MV-4-11 (cell line): ENCODE measurements at places on chromosomes 11 and 22.

DNA sequence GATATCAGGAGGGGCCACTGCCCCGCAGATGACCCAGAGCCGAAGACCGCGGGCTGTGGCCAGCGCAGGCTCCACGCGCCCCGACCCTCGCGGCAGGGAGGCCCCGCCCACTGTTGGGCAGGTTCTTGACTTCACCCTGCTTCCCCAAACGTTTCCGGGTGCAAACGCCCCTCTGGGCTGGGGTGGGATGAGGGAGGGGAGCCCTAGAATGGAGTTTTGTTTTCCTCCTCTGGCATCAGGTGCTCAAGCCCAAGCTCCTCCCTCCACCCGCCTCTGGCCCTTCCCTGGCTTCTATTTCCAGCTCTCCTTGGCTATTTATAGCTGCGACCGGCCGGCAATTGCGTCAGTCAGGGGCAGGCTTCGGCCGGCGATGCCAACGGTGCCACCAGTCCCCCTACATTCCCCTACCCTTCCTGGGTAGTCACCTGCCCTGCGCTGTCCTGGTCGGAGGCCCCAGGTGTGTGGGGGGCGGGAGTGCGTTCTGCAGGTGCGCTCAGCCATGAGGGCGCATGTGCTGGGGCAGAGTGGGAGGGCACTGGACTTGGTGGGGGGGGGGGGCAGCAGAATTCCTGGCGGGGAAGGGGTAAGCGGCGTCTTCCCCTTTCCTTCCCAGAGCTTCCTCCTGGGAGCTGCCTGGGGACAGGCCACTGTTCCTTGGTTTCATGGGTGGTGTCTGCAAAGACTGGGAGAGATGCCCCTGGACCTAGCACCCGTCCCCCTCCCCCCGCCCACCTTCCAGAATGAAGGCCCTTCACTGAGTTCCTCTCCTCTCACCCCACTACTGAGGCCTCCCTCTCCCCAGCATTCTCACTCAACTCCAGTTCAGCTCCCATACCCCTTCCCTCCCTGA, 23.6 kb downstream of the DUSP8 start:
- DNase-seq: peak; percentile 67

DNA sequence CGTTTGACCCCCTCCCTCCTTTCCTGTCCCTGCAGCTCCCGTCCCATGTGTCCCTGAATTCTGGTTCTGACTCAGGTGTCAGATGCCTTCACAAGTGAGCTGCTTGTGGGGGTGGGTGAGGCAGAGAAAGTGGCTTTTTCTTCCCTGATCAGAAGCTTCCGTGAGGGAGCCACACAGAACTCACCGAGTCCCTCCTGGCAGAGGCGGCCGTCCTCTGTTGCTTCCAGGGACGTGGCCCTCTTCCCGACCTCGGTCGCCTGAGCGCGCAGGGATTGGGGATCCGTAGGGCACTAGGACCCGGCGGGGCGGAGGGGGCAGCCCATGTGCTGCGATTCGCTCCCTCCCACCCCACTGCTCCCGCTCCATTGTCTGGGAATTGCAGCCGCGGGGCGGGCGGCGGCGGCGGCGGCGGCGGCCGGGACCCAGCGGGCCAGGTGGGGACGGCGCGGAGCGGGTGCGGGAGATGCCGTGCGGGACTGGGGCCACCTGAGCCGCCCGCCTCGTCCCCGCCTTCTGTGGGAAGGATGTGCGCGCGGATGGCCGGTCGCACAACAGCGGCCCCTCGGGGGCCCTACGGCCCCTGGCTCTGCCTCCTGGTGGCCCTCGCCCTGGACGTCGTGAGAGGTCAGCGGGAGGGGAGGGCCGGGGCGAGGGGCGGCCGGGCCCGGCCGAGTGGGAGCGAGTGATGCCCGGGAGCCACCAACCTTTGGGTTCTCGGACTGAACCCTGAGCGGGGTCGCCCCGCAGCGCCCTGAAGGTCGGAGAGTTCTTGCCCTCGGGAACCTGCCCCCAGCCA, at the start of gene TMEM132A:
TSS of gene TMEM132A (plus strand) at position 351 of the 796 bp plus-strand sequence. CDS start at position 525, 174 bp downstream.
- no peak for DNase-seq

DNA sequence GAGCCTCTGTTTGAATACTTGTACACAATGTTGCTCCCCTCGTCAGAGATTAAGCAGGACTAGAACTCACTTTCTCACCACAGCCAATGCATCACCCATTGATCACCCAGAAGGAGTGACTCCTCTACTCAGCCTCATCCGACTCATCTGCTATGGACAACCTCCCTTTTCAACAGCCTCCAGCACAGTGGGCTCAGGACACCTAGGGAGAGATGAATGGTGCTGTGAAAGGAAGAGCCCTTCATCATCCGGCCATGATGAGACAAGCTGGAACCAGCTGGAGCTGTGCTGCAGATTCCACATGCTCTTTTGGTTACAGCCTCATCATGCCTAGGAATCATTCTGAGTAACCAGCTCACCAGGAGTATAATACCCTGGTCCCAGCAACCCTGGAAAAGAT, 15.5 kb downstream of the C11orf91 start:
- no peak for DNase-seq

DNA sequence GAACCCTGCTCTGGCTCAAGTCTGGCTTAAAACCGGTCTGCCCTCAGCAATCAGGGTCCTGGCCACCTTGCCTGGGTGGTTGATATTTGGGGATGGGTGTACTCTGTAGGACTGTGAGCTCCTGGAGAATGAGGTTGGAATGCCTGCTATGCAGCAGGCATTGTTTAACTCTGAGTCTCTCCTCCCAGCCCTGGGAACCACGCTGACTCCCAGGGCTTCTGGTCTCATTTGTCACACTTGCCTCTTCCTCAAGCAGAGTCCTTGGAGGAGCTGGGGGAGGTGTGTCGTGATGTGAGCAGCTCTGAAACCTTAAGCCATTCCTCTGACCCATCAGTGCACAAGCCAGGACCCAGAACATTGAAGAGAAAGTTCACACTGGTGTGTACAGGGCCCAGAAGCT, 340.1 kb downstream of the MN1 start:
- DNase-seq: no peak

GRCh38 chr11:12864316-12865156, 144.6 kb upstream of the RASSF10 start:
- DNase-seq: peak; percentile 35

GRCh38 chr22:39522567-39523300, 2.4 kb downstream of the ATF4 start:
- DNase-seq: peak; percentile 37

- no peak for DNase-seq
Observed at GRCh38 chr11:86990515-86990914, 35.3 kb upstream of the FZD4 start.

GRCh38 chr22:27129266-27129665, 471.9 kb downstream of the MIAT start:
- peak; percentile 78 for DNase-seq

- DNase-seq: no peak
Observed at GRCh38 chr11:9756461-9756860, 92.6 kb downstream of the SWAP70 start.

DNA sequence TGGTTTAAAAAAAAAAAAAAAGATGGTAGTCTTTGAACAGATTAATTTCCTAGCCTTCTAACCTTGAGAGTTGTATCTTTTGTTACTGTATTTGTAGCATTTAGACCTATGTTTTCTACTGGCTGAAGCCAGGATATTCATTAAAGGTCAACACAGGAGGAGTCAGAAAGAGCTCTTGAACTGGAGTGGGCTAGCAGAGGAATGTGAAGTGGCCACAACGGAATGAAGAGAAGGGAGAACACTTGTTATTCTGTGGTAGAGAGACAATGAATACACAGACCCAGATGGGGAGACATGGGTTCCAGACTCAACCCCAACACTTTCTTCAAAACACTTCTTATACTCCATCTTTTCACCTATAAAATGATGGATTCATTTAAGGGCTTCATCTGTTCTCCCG, 88.1 kb downstream of the RELT start:
- no peak for DNase-seq

- no peak for DNase-seq
Observed at GRCh38 chr11:36930256-36930655, 332.2 kb upstream of the RAG2 start.

DNA sequence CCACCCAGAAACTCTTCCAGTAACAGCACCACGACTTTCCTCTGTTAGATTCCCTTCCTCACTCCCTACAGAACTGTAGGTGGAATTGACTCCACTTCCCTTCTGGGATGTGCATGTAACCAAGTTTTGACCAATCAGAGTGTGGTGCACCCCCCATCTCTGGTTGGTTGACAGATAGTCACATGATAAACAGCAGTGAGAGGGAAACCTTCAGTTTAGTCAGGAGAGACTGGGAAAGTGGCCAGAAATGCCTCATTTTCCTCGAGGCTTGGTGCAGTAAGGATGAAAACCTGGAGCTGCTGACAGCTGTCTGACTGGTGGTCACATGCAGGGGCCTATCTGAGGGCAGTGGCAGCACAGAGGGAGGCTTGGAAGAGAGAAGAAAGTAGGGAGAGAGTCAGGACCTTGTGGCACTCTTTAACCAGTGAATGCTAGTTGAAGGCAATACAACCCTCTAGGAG, 67.3 kb upstream of the GRK3 start:
- DNase-seq: no peak

DNA sequence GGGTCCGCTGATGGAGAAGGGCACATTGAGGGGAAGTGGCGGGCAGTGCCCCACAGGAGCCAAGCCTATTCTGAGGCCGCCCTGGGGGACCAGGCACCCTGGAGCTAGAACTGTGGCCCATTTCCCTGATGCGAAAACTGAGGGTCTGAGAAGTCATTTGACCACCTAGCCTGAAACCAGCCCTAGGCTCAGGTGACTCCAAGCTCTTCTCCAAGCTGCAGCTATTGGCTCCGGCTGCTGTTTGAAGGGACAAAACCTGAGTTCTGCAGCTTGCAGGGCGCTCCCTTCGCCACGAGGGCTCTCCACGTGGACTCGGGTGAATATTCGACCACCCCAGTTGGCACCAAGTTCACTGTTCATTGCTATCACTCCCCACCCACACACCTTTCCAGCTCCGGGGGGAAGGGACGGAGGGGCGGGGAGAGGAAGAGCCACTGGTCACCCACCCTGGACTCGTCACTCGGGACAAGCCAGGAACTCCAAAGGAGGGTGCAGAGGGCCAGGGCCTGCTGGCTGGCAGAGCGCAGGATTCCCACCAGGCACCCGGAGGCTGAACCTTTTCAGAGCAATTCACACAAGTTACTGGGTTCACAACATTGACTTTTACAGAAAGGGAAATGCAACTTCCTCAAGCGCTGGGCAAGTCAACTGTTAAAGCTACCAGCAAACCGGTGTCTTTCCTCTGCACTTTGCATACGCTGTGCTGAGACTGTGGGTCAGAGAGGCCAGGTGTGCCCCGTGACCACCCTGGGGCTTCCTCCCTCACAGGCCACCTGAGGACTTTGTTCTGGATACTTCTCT, 1.1 kb upstream of the RAC2 start:
- DNase-seq: peak; percentile 76

DNA sequence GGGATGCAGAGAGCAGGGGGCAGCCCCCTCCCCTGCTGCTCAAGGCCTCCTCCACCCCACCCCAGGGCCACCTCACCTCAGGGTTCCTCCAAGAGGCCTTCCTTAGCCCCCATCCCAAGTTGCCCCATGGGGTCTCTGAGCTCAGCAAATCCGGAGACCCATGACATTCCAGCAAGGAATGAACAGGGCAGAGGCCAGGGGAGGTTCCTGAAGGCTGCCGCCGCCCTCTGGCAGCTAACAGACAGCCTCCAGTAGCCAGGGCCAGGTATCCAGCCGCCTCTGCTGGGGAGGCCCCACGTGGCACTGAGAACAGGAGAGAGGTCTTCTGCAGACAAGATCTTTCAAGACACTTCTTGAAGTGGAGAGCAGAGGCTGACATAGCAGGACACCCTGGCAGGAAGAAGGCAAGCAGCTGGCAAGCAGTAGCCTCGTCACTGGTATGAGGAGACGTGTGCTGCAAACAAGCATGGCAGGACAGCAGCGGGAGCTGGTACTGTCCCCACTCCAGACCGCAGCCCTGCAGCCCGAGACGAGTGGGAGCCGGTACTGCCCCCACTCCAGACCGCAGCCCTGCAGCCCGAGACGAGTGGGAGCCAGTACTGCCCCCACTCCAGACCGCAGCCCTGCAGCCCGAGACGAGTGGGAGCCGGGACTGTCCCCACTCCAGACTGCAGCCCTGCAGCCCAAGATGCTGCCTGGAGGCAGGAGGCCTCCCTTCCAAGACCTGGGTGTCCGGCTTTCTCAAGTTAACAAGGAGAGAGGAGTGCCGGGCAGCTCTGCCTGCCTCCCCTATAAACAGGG, 190.6 kb downstream of the IGLL1 start:
- DNase-seq: no peak

GRCh38 chr11:35558513-35558912, 33.1 kb upstream of the PAMR1 start:
- DNase-seq: no peak

GRCh38 chr11:103315248-103315647, 206.0 kb downstream of the DYNC2H1 start:
- no peak for DNase-seq

GRCh38 chr11:123211981-123212380, 16.9 kb upstream of the CLMP start:
- no peak for DNase-seq

DNA sequence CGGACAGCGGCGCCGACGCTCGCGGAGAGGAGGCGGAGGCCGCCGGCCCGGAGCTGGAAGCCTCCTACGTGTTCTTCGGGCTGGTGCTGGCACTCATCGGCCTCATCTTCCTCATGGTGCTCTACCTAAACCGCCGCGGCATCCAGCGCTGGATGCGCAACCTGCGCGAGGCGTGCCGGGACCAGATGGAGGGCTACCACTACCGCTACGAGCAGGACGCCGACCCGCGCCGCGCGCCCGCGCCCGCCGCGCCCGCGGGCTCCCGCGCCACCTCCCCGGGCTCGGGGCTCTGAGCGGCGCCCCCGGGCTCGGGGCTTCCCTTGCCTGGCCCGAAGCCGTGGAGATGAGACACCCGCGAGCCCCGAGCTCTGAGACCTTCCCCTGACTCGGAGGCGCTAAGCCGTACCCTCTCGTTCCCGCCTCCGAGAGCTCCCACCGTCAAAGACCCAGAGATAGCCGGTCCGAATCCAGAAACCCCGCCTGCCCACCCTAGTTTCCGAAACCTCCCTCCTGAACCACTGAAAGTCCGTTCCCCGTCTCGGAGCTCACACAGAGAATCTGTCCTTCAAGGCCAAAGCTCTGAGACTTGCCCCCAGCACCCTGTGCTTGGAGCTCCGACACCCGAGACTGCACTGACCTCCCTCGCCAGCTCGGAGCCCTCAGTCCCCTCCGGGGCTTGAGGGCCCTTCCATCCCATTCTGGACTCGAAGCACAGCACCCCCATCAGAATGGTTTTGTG, 1.5 kb downstream of the TPBGL start:
- DNase-seq: no peak

- no peak for DNase-seq
Observed at GRCh38 chr11:87819151-87819550, 356.1 kb downstream of the RAB38 start.
